ENCODE measurements at places on chromosomes 5 and 9.

DNA sequence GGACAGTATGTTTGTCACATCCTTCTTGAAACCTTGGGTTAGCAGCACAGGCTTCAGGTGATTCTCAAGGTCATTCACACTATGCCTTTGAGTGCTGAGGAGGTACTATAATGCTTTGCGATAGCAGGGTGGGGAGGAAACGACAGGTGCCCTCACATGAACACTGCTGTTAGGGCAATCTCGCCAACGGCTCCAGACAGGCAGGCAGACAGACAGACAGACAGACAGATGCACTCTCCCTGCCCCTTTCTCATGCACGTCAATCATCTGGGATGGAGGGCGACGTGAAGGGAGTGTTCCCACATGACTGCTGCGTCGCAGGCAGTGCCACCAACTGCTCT is 82.9 kb downstream of the RAPGEF1 start:
- no peak for DNase-seq

DNA sequence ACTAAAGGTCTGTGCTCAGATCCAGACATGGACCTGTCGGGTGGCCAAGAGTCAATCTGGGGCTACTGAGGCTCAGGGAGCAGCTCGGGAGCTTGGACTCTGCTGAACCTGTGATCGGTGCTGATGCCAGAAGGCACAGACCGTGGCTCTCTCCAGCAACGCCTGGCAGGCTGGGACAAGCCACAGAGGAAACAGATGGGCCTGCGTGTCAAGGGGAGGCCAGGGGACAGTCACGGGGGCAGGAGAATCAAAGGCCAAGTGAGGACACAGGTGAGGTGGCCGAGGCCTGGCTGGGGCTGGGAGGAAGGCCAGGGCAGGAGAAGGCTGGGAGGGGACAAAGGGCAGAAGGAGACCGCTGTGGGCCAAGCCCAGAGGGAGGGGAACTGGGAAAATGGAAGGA is 43.4 kb downstream of the EPB41L4B start:
- no peak for DNase-seq

GRCh38 chr5:145585-146323 is 45.5 kb upstream of the LRRC14B start:
- no peak for DNase-seq

DNA sequence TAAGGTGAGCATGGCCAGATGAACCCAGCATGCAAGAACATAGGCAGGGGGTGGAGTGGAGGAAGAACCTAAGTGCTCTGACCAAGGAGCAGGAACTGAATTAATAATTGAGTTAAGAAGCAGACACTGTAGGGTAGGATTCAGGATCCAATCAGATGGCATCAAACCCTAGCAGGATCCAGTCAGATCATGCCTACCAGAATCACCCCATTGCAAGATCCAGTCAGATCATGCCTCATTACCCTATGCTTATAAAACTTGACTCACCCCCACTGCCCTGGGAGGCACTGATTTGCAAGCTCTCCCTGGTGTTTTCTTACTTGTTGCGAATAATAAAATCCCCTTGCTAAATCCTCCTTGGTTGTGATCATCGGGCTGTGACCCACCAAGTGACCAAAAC is 19.7 kb downstream of the TUSC1 start:
- DNase-seq: no peak

DNA sequence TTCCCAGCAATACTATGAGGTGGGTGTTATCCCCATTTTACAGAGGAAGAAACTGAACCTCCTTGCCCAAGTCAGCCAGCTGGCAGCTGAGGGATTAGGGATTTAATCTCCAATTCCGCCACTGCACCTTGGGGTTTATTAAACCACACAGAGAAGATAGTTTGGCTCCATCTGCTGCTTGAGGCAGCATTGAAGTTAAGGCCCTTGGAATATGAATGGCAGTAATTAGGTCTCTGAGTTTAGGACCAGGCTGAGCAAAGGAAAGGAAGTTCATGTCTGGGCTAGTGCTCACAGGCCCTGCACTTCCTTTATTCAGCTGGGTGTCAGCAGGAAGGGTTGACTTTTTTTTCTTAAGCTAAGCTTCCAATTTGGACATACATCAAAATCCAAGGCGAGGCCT is 86.9 kb upstream of the GDNF start:
- no peak for DNase-seq

GRCh38 chr9:108642871-108643270 is 212.9 kb downstream of the ACTL7B start:
- DNase-seq: no peak

DNA sequence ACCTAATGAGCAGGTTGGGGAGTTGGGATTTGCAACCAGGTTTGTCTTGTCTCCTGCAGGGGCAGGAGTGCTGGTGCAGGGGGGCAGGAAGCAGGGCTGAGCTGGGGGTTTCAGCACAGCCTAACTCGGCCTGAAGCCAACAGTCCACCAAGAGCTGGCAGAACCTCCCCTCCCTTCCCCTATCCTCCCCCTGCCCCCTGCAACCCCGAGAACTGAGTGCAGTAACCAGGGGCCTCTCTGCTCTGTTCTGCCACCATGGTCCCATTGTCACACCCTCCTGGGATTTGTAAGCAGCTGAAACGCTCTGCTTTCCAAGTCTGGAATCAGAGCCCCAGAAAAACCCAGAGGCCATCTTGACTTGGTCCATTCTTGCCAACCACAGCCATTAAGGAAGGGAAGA is 72.9 kb downstream of the ARHGEF37 start:
- no peak for DNase-seq

GRCh38 chr5:175516933-175517823 is 38.8 kb downstream of the SFXN1 start:
- DNase-seq: no peak

GRCh38 chr5:138033386-138033808 is 518 bp upstream of the FAM13B start:
- no peak for DNase-seq

GRCh38 chr5:118270526-118270925 is 717.8 kb downstream of the DTWD2 start:
- no peak for DNase-seq

DNA sequence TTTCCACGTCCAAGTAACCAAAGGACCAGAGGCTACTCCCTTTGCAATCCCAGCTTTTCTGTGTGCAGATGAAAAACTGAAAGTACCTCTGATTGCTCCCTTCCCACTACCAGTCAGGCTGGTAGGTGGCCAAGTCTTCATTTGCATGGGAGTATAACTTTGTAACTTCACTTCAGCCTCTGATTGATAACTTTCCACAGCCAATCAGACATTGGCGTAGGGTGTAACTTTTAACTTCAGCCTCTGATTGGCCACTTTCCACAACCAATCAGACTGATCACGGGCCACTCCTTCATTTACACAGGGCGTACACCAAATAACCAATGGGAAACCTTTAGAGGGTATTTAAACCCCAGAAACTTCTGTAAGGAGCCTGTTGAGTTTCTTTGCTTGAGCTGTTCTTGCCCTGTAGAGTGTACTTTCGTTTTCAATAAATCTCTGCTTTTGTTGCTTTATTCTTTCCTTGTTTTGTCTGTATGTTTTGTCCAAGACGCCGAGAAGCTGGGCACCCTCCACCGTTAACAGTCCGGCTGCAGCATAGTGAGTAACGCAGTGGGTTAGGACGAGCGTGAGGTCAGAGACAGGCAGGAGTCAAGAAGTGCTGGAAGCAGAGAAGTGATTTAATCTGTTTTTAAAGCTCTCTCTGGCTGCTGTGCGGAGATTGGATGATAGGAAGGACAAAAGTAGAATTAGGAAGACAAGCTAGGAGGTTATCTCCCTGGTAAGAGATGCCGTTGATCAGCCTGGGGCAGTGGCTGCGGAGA is 3.5 kb upstream of the EXOSC2 start:
- peak; percentile 12 for DNase-seq

DNA sequence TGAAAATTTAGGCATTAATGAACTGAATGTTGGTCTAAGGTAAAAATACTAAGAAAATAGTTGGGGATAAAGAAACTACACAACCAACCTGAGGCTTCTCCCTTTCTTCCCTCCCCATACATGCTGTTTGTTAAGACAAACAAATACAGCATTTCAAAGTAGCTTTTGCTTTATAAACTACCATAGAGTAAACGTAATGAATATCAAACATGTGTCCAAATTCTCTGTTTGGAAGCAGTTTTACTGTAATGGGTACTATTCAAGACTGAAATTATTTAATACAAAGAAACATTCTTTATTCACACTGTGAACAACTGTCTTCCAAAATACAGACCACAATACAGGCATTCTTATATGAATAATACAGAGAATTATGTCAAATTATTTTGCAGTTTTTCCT is 52.0 kb downstream of the SLC44A1 start:
- no peak for DNase-seq

- no peak for DNase-seq
These were observed 9.5 kb upstream of the HAND1 start for GRCh38 chr5:154487541-154487940.

DNA sequence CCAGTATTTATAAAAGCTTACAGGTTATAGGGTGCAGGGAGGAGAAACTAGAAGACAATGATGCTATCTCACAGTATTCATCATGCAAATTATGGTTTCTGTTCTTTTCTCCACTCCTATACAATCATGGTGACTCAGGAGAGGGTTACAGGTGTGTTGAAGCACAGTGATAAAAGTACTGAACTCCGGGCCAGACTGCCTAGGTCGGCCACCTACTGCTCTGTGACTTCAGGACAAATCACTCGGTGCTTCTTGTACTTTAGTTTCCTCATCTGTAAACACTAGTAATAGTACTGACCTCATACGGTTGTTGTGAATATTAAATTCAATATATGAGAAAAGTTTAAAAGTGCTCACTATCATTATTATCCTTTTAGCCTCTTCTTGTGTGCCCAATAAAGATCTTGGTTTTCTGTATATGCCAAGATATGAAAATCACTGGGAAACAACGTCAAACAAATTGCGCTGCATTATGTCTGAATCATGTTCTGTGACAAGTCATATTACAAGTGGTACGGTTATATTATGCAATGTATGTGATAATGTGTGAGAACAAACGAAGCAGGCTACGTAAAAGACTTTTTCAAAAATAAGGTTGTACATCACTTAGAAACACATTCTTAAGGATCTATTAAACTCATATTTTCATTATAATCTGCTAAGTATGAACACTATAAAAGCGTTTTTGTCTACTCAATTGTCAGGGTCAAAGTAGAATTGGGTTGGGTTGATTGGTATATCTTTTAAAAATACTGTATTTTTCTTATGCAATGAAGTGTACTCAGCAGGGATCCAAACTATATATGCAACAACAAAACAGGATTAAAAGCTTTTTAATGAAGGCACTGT is 153.3 kb downstream of the EFNA5 start:
- no peak for DNase-seq

- no peak for DNase-seq
These were observed 15.9 kb upstream of the ABLIM3 start for GRCh38 chr5:149125386-149125891.

DNA sequence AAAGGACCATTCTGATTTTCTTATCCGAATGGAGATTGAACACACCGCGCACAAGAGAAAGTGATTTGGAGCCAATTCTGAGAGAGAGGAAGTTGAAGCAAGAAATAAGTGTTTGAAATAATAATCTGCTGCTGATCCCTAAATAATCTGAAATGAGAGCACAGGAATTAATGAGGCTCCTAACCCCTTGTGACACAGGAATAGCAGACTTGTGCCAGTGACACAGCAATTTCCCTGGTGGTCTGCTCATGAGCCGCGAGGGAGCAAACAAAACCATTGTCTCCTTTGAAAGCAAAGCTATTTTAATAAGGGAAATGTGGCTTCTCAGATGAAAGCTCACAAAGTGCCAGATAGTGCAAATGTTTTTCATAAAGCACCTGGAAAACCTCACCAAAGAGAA is 936.1 kb upstream of the WWC1 start:
- no peak for DNase-seq

DNA sequence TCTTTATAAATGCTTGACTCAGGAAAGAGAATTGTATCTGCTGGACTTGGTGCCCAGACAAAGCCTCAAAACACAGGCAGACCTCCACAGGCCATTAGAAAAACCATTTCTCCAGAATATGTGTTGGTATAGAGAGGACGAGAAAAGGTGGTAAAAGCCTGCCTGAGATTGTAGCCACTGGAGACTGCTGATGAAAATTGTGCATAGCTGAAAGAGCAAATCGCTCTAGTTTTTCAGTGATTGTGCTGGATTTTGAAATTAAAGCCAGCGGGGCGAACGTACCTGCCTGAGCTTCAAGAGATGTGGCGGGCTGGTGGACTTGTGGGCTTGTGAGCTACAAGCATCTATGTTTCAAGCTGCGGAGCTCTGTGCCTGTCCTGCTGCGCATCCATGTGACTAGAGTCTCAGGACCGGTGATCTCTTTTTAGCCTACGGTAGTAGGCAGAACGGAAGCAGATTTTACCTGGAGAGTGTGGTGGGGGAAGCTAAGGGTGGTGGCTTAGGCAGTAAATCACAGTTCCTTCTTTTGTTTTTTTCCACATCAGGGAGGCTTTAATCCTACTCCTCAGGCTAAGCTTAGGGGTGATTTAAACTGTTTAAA is 193.6 kb downstream of the SREK1 start:
- no peak for DNase-seq

GRCh38 chr5:135211791-135212190 is 177.8 kb upstream of the PITX1 start:
- no peak for DNase-seq

DNA sequence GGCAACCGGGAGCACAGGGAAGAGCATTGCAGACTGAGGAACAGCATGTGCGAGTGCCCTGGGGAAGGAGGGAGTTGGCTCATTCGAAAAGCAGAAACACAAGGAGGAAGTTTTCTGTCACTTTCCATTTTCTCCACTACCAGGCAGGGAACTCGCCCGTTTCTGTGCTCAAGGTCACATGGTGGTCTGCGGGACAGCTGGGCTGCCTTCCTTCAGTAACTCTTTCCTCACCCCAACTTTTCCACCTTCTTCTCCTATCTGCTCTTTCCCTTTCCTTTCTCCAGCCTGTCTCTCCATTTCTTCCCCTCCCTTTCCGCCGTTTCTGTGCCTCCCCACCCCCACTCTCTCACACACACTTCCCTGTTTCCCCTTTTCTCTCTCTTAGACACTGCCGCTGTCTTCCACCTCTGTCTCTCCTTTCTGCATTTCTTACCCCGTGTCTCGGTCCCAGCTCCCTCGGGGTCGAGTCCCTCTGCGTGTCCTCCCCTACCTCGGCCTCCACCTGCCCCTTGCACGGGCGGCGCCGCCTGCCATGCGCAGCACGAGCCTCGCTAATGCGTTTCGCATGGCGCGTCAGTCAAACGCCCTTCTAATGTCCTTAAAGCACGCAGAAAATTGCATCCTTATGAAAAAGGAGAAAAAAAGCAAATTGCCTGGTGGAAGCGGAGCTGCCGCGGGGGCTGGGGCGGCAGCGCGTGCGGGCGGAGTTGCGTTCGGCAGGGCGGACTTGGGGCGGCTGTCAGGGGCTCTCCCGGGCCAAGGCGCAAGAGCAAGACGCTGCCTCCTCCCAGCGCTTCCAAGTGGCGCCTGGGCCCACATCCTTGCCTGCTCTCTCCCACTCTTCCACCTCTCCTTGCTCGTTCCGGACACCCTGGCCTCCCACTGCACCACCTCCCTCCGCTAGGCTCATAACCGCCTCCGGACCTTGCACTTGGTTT is 9.5 kb downstream of the BARX1 start:
- DNase-seq: no peak

DNA sequence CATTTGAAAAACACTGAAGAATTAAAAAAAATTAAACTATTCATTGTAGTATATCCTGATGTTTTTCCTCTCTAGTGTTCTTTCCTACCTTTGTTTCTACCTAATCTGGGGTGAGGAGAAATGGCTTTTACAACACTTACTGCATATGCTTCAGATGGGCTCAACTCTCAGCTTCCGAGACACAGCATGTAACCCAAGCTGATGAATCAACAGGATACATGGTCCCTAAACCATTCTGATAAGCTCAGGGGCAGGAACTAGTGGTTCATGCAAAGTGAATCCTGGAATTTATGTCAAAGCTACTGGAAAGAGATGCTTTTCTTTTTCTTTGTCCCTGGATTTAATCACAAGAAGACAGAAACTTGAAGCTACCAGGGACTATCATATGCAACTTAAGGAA is 672.5 kb upstream of the RORB start:
- DNase-seq: no peak

All from H54 (cell line).